ENCODE measurements at places on chromosomes 2 and 18.

DNA sequence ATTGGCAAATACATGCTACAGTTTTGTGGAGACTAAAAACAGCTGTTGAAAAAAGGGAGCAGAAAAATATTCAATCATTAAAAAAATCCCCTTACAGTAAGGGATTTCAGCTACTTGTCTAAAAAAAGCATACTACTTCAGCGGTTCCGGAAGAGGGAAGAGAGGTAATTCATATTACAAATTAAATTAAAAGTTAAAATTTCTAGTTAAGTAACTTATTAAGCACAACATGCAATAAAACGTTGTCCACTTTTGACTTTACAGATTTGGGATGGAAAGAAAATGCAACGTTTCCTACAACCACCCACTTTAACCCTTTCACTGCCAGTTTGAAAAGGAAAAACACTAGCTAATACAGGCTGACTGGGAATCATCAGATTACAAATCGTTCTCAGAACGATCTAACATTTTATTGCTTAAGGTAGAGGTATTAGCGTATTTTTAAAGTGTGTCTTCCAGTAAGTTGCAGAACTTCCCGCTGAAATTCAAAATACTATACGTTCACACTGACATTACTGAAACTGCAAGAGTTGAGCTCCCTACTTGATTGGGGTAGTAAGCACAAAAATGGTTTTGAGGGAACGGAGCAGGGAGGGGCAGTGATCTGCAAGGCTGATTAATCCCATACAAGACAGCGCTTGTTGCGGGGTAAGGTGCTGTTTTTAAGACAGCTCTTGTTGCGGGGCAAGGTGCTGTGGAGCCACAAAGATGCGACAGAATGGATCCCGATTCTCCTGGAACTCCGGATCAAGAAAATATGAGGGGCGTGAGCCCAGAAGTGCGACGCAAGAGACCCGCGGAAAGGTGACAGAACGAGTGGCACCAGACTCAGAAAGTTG, 743 bp downstream of the HADHA start:
- DNase-seq = peak; percentile 17

- no peak for DNase-seq
These were observed 19.8 kb downstream of the RNF103 start for GRCh38 chr2:86603905-86604304.

DNA sequence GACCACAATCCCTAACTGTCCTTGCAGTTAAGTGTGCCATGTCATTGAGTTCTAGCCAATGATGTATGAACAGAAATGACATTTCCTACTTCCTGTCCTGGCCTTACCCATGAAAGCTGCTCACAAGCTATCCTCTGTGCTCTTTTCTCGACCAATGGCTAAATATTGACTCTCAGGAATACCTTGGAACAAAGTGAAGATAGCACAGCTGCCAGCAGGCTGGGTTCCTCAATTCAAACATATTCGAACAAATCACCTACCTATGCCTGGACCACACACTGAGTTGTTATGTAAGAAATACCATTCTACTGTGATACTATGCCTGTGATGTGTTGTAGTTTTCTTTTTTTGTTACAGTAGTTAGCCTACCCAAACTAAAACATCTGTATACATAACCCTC, 65.1 kb downstream of the GAREM1 start:
- DNase-seq = no peak

GRCh38 chr18:24014062-24014985, at the start of gene TTC39C:
Gene TTC39C, plus strand, starts transcription at chr18:24014754. Its CDS starts 118 bp downstream, at chr18:24014872.
- peak; percentile 78 for DNase-seq

DNA sequence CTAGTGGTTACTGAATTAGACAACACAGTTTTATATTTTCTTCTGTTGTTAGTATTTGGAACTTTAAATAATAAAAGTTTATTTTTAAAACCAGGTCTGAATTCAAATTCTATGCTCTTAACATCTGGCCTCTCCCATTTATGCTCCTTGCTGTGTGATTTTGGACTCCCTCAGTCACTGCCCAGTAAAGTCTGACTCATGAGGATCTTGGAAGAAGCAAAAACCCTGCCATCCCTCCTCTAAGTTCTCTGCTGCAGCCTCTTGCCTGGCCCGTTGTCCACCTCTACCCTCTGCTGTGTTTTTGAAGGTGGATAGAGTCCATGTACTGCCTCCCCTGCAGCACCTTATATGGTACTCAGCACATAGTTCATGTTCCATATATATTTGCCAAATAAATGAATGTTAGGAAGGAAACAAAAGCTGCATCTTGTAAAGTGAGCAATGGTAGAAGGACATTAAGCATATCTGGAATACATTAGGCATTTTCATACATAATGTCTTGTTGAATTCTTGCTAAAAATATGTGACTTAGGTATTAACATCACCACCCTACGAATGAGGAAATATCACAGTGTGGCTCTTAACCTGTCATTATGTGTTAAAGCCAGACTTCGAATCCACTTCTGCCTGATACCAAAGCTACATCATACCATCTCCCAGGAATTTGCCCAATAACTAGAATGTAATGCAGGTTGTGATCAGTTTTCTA, 62.1 kb downstream of the THNSL2 start:
- no peak for DNase-seq

DNA sequence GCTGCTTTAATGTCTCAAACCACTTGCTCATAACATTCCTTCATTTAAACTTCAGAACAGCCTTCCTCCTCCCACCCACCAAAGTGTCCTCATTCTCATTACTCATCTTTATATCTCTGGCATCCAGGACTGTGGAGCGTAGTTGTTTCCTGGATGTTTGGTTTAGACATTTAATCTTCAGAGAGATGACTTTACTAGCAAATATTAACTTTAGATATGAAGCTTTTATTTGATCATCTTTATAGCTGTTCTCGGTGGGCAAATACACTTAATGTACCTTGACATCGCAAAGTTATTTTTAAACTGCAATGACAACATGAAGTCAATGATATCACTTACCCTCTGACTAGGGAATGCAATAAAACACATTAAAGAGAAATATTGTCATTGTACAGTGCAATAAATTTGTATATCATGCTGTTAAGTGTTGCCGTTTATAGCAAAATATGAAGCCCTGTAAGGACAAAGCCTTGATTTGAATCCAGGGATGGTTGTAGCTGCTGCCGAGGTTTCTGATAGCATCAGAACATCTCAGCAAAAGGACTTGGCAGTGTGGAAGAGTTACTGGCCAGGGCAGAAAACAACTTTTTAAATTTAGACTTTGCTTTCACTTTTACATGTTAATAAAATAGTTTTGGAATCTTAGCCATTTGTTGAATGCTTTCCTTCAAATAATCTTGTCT, 4.6 kb upstream of the LAMA3 start:
- DNase-seq = no peak

- DNase-seq = no peak
These were observed 60.5 kb downstream of the MSH6 start for GRCh38 chr2:47843407-47843806.

GRCh38 chr2:71466301-71467179, 13.2 kb downstream of the DYSF start:
- DNase-seq = no peak

GRCh38 chr2:36792951-36793350, 96.4 kb downstream of the VIT start:
- no peak for DNase-seq

- DNase-seq = no peak
These were observed 42.4 kb downstream of the KLHL29 start for GRCh38 chr2:23427350-23427749.

DNA sequence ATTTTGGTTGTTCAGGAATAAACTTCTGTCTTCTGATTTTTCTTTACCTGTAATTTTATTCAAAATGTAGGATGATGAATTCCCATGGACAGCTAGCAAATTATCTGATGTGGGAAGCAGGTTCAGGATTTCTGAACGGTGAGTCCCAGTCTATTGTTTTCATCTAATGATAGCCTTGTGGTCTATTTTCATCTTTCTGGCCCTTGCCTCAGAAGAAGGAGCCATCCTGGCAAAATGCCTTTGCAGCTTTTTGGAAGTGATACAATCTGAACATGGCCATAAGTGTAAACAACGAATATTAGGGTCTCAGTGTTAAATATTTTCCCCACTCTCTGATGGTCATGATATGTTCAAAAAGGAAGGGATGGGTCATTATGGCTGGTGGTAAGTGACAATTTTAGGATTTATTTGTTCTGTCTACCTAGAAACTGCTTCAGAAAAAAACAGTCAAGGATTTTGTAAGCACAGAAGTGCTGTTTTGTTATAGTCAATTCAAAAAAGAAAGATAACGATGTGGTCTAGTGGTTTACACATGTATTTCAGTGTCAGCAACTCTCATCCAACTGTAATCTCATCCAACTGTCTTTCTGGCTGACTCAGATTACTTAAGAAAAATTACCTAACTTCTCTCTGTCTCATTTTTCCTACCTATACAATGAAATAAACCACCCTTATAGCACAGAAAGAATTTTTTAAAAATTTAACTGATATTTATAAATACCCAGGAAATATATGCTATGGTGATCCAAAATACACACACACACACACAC, 272.6 kb upstream of the ERBB4 start:
- DNase-seq = no peak

- no peak for DNase-seq
These were observed 5.4 kb downstream of the RAB11FIP5 start for GRCh38 chr2:73107211-73107926.

DNA sequence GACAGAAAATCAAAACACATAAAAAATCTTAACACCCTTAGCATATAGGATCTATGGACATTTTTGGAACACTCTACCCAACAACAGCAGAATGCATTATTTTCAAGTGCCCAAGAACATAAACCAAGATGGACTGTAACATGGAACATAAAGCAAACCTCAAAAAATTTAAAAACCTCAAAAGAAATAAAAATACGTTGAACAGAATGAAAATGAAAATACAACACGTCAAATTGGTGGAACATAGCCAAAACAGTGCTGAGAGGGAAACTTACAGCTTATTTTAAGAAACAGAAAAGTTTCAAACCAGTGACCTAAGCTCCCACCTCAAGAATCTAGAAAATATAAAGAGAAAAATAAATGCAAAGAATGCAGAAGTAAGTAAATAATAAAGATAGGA, 58.3 kb upstream of the BCL2L11 start:
- no peak for DNase-seq

DNA sequence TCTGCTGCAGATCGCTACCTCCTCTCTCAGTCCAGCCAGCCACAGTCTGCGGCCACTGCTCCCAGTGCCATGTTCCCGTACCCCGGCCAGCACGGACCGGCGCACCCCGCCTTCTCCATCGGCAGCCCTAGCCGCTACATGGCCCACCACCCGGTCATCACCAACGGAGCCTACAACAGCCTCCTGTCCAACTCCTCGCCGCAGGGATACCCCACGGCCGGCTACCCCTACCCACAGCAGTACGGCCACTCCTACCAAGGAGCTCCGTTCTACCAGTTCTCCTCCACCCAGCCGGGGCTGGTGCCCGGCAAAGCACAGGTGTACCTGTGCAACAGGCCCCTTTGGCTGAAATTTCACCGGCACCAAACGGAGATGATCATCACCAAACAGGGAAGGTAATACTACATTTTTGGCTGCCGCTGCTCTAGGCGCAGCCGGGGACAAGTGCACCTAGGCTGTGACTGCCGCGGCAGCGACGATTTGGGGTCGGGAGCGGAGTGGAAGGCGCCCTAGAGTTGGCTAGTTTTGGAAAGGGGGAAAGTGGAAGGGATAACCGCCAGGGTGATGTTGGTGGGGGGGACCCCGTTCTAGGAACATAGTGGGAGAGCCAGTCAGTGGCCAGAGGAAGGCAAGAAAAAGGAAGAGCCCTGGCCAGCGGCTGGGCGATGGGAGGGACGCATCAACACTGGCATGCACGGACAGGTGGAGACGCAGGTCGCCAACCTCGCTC, 776 bp downstream of the TBR1 start:
- DNase-seq = no peak

DNA sequence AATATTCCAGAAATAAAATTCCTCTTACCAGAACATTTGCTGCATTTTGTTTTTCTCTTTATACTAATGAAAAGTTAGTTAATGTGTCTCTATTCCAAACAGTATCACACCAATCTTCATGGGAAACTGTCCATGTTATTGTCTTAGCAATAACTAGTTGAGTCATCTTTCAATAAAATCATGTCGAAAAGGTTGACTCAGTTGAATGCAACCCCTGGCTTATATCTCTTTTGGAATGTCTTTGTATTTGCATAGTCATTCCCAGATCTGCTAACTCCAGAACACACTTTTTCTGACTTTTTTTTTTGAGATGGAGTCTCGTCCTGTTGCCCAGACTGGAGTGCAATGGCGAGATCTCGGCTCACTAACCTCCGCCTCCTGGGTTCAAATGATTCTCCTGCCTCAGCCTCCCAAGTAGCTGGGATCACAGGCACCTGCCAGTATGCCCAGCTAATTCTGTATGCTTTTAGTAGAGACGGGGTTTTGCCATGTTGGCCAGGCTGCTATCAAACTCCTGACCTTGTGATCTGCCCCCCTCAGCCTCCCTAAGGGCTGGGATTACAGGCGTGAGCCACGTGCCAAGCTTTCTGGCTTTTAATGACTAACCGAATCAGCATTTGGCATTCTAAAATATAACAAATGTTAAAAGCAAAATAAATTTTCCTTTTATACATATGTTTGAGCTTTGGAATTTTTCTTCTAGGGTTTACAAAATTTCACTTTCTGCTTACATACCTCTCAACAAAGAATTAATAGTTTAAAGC, 133.2 kb upstream of the GULP1 start:
- no peak for DNase-seq

- DNase-seq = no peak
These were observed 37.6 kb downstream of the ZNF516 start for GRCh38 chr18:76457475-76457874.

GRCh38 chr2:96703021-96703751, 36.7 kb downstream of the LMAN2L start:
- no peak for DNase-seq

DNA sequence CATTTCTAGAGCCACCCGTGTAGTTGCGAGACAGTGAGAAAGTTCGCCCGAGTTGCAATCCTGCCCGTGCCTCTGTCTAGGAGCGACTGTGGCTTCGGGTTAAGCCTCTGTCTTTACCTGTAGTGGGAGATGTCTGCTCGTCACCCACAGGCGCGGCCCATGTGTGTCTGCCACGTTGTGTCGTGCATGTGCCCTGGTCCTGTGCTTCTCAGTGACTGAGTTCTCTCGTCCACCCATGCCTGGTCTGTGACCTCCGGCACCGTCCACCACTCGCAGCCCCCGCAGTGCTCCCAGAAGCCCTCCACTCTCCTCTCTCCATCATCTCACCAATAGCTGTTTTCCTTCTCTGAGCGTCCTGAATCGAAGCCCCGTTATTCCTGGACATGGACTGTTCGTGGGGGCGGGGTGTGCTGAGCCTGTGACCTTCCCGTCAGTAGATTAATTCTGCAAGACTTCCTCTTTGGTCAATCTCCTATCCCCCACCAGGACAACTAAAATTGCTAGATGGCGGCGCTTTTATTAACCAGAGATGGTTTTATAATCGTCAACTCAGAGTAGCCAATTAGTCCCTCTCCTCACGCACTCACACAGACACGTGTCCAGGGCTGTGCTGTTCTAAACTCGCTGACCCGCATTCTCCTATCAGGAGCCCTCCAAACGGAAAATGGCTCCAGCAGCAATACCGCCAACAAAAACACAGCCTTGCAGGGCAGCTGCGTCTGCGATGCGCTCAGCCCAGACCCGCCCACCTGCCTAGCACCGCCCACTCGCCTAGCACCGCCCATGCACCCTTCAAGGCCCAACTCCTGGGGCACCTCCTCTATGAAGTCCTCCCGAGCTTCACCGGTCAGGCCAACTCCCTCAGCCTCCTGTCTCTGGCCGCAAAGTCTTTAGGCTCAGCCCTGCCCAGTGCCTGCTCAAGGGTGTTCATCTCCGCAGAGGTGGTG, 119.4 kb downstream of the TWIST2 start:
- DNase-seq = no peak

- peak; percentile 7 for DNase-seq
These were observed 123.7 kb upstream of the SIX3 start for GRCh38 chr2:44817673-44818335.

All from NCI-H1092 treated with DMSO at 0.1 percent for 48 hours (cell line).